Hematopoietic multipotent progenitor cell (in vitro differentiated cells): ENCODE measurements at places on chromosomes 12 and 14. TPM values are rescaled to one million over a fixed set of nuclear protein-coding genes. Genes with fewer than 3 reads are reported as not detected.
A peak's percentile ranks its signal among the peaks of the same experiment; 100 is the strongest.

DNA sequence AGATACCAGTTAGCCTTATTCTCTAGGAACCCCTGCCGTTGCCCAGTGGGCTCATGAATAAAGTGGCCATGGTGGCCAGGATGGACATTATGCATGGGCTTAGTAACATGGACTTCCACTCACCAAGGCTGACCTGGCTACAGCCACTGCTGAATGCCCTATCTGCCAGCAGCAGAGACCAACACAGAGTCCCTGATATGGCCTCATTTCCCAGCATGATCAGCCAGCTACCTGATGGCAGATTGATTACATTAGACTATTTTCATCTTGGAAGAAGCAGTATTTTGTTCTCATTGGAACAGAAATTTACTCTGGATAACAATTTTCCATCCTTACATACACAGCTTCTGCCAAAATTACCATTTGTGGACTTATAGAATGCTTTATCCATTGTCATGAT lies 16.2 kb upstream of the LPCAT3 start:
- DNase-seq: no peak

GRCh38 chr12:108254030-108254429 lies 85.1 kb downstream of the CMKLR1 start:
- no peak for DNase-seq

Gene DBX2
- not detected for total RNA-seq

Gene OR11H12
- not detected for total RNA-seq

DNA sequence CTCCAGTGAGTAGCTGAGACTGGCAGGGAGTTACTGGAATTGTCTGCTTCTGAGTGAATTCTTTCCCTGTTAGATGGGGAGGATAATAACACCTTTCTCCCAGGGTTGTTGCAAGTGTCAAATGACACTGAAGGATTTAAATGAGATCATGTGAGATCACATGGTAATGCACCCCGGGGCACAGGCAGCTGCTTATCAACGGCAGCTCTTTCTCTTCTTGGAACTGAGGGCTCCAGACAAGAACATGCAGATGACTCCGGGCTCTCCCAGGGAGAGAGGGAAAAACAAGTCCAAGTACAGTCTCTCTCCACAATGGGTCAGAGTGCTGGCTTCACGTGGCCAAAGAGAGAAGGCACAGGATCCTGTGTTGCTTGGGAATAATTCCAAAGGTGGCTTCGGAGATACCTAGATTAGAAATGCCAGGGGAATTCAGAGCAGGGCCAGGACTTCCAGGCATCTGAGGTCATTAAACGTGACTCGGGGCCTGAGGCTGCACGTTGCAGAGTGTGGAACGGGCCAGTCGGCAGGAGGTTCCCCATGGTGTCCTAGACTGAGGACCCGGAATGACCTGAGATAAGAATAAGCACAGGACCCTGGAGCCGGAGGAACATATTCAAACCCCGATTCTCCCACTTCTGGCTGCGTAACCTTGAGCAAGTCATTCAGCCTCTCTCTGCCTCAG lies 109.2 kb downstream of the PRMT8 start:
- DNase-seq: no peak

DNA sequence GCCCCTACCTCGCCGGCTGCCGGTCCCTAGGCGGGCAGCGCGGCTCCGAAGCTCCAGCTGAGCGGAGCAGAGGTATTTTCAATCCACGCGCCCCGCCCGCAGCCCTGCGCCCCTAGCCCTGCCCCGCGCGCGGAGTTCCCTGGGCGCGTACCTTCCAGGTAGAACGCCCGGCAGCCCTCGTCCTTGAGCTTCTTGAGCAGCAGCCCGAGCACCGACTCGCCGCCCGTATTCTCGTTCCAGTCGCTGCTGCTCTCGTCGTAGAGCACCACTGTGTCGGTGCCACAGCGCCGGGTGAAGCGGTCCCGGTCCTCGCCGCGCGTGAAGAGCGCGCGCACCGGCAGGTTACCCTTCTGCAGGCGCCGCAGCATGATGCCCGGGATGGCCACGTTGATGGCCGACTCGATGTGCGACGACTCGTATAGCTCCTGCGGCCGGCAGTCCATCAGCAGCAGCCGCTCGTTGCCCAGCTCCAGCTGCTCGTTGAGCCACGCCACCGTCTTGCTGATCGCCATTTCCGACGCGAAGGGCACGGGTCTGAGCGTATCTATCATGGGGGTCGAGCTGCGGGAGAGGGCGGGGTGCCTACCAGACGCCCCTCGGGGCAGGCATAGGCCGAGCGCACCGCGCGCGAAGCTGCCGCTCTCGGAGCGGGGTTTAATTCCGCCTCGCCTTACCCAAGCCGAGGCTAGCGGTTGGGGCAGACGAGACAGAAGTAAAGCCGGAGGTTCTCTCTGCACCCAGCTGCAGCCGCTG lies 636 bp downstream of the DUSP6 start:
- DNase-seq: peak; percentile 34
